ENCODE measurements at places on chromosomes 13 and 19.

GRCh38 chr19:5562280-5562679, 5.5 kb downstream of the TINCR start:
- DNase-seq, result no peak

GRCh38 chr19:28305513-28305912, 907.4 kb downstream of the UQCRFS1 start:
- DNase-seq, result no peak

DNA sequence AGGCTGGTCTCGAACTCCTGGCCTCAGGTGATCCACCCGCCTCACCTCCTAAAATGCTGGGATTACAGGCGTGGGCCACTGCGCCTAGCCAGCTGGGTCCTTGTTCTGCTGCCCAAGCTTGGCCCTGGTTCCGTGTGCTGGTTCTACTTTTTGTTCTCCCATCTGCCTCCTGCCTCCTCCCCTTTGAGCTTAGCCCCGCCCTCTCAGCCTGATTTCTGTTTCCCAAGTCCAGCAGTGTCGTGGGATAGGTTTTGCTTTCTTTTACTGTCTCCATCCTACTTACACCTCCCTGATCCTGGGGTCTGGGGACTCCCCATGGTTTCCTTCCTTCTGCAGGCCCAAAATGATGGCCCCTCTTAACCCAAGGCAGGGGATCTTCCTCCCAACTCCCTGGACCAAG, 2.4 kb downstream of the BLOC1S3 start:
- no peak for DNase-seq

- no peak for DNase-seq
These were observed 2.2 kb downstream of the C3 start for GRCh38 chr19:6718111-6718740.

DNA sequence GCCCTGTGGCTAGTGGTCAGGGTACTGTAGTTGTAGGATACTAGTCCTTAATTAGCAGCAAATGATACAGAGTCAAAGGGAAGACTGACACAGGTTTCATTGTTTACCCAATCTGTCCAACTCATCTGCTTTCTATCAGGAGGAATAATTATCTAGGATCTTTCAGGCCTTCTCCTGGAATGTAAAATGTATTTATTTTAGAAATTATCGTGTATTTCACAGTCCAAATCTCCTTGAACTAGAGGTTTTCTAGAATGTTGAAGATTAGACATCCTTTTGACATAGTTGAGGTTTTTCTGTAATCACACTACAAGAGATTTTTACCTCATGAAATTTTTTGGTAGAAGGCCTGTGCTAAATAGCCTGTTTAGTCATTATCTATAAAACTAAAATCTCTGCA, 1694.8 kb upstream of the PCDH20 start:
- DNase-seq, result no peak

DNA sequence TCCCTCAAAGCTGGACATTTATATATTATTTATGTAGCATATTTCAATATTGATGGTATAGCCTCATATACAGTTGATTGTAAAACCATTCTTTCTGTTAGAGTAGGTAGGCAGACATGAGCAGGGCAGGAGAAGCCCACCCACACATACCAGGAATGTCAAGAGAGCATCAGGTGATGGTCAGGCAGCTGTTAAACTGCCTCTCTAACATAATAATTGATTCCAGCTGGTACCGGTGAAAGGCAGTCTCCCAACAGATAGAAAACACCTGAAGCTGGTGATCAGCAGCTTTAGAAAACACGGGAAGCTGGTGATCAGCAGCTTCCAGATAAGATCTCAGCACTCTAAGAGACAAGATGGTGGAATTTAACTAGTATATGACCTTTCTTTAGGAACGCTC, 132.9 kb downstream of the SLITRK6 start:
- DNase-seq, result no peak

GRCh38 chr19:4985551-4985991, 16.7 kb downstream of the KDM4B start:
- no peak for DNase-seq

- no peak for DNase-seq
These were observed 2.4 kb downstream of the HSPH1 start for GRCh38 chr13:31159306-31159705.

- no peak for DNase-seq
These were observed at the start of gene PCDH9 for GRCh38 chr13:67229481-67230403. Gene PCDH9, minus strand, starts transcription at chr13:67230336. Its CDS starts 1,896 bp downstream, at chr13:67228440.

GRCh38 chr19:29566496-29567054, 39.5 kb upstream of the POP4 start:
- DNase-seq, result no peak

DNA sequence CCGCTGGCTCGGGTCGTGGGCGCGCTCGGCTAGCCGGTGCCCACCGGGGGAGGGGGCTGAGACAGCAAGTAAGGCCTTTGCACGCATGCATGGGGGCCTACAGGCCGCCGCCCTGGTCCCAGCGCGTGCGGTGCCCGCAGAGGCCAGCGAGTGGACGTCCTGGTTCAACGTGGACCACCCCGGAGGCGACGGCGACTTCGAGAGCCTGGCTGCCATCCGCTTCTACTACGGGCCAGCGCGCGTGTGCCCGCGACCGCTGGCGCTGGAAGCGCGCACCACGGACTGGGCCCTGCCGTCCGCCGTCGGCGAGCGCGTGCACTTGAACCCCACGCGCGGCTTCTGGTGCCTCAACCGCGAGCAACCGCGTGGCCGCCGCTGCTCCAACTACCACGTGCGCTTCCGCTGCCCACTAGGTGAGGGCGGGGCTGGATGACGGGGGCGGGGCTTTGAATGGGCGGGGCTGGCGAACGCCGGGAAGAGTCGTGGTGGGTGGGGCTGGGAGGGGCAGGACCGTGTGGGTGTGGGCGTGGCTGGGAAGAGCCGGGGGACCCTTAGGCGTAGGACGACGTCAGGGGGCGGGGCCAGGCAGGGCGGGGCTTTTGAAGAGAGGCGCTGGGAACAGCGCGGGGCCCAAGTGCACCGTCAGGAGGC, 2.1 kb downstream of the CILP2 start:
- peak; percentile 57 for DNase-seq

DNA sequence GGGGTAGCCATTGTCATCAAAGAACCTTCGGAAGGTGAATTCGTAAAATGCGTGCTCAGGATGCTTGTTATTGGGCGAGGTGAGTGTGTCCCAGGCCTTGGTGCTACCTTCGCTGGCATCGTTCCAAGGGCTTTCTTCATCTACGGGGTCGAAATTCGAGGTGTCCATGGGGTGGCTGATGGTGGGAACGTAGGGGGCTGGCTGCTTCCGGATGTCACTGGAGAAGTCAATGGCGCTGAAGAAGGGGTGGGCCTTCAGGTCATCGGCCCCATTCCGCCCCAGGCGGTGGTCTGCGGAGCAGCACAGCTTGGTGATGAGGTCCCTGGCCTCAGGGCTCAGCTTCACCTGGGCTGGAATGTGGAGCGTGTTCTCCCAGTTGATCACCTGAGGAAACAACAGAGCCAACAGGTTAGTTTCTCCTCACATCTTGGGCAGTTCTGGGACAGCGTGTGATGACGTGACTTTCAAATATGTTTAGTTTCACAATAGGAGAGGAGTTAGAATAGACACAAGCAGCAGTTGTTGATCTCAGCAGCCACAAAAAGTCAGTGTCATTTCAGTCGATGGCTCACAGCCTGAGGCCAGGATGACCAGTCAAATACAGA, 72.5 kb upstream of the XPO4 start:
- no peak for DNase-seq

- DNase-seq, result peak; percentile 12
These were observed 9.4 kb downstream of the SIRT6 start for GRCh38 chr19:4172861-4173473.

DNA sequence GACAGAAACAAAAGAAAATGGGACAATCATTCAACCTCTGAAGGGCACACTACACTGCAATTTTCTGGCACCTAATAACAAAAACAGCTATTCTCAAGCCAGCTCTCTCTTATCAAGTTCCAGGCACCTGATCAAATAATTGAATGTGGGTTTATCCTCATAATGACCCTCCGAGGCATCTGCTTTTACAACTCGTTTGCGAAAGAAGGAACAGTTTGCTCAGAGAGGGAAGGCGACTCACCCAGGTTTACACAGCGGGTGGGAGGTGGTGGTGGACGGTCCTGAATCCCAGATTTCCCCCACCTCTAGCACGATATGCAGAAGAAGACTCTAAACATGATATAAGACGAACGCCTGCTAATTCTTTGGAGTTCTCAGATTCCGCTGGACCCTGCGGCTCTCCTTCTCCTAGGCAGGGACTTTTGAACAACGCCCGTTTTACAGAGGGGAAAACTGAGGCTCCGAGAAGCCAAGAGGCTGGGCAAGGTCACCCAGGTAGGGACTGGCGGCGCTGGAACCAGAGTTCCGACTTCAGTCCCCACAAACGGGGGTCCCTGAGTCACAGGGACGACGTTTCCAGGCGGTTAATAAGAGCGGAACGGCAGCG, 641 bp downstream of the SGTA start:
- DNase-seq, result no peak

- no peak for DNase-seq
These were observed 2832.4 kb downstream of the PCDH9 start for GRCh38 chr13:64397701-64398100.

All from stimulated activated CD8-positive, alpha-beta memory T cell treated with anti-CD3 and anti-CD28 coated beads, Interleukin-7, amount 100 ng/mL, for 4 hours (primary cell).